IMR-90 (cell line): ENCODE measurements at places on chromosomes 7 and 10. TPM values are rescaled to one million over a fixed set of nuclear protein-coding genes. Genes with fewer than 3 reads are reported as not detected.
A peak's percentile ranks its signal among the peaks of the same experiment; 100 is the strongest.

GRCh38 chr7:88431882-88432281 is 125.2 kb upstream of the STEAP4 start:
- H3K27me3 ChIP-seq, result no peaks in the 10 kb centered on the region
- H3K36me3 ChIP-seq, result no peaks in the 10 kb centered on the region
- DNase-seq, result no peak
- H3K27ac ChIP-seq, result no peak overlapping the region

DNA sequence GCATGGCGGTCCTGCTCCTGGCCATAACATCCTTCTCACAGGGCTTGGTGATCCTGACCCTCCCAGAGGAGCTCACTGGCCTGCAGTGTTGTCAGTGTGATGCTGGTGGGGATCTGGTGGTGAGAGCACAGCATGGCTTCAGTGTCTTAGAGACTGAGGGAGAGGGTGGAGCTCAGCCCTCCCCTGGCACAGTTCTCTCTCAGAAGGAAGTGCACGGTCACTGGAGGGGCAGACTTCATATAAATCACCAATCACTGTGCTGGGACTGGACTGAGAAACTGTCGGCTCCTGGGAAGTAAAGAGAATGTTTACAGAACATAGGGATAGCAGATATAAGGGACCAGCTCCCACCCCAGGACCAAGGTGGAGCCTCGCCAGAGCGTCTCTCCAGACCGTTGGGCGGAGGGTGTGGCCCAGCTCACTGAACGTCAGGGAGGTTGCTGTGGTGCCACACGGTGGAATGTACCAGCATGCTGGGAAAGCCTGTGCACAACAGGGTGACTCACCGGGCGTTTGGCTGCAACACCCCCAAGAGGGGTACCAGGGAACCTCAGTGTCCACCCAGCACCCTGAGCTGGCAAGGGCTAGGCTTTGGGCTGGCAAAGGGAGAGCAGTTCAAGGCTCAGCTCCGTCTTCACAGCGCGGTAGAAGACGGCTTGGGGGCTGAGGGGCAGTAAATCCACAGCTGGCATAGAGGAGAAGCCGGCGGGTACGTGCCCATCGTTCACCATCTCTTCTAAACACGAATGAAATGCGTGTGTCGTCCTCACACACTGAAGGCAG is 8.8 kb upstream of the GET4 start:
- H3K36me3 ChIP-seq, result peaks cover 45% of the 10 kb centered on the region
- H3K4me3 ChIP-seq, result no peak overlapping the region
- peak; percentile 54 for DNase-seq
- H3K27ac ChIP-seq, result peak overlapping the region; percentile 70
- H3K4me1 ChIP-seq, result peaks cover 12% of the 10 kb centered on the region

GRCh38 chr7:31000161-31000693 is 36.5 kb downstream of the GHRHR start:
- H3K27me3 ChIP-seq, result peaks cover 7% of the 10 kb centered on the region
- H3K4me3 ChIP-seq, result no peak overlapping the region
- H3K4me1 ChIP-seq, result no peaks in the 10 kb centered on the region
- H3K36me3 ChIP-seq, result no peaks in the 10 kb centered on the region

DNA sequence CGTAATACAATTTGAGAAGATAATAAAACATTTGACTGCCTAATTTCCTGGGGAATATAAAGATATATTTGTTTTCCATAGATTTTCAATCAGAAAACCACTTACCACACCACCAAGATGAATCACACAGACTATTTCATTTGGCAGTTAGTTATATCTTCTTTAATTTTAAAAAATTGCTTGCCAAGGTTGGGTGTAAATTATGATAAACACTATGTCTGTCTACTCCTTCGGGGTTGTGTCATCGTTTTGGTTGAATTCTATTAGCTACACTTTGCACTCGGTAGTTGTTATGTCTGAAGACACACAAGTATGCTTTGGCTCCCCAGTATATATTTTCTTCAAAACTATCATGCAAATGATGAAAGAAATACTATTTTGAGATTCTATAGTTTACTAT is 594.8 kb upstream of the SEMA3D start:
- H3K36me3 ChIP-seq, result no peaks in the 10 kb centered on the region
- H3K27ac ChIP-seq, result no peak overlapping the region
- DNase-seq, result no peak

GRCh38 chr10:11742779-11743298 is 657 bp downstream of the ECHDC3 start:
- peak overlapping the region; percentile 75 for H3K4me3 ChIP-seq
- H3K4me1 ChIP-seq, result no peaks in the 10 kb centered on the region
- H3K27ac ChIP-seq, result no peak overlapping the region
- DNase-seq, result no peak
- no peaks in the 10 kb centered on the region for H3K36me3 ChIP-seq

GRCh38 chr7:128744366-128744905 is 5.3 kb downstream of the CALU start:
- no peak overlapping the region for H3K4me3 ChIP-seq
- no peak for DNase-seq
- no peaks in the 10 kb centered on the region for H3K27me3 ChIP-seq

GRCh38 chr10:133196221-133196915 is 33.6 kb upstream of the UTF1 start:
- H3K4me1 ChIP-seq, result no peaks in the 10 kb centered on the region
- H3K4me3 ChIP-seq, result no peak overlapping the region
- no peaks in the 10 kb centered on the region for H3K27me3 ChIP-seq
- no peaks in the 10 kb centered on the region for H3K36me3 ChIP-seq

GRCh38 chr10:71705582-71705981 is 14.0 kb downstream of the C10orf105 start:
- H3K27me3 ChIP-seq, result peaks cover 52% of the 10 kb centered on the region
- H3K27ac ChIP-seq, result no peak overlapping the region
- no peaks in the 10 kb centered on the region for H3K4me1 ChIP-seq
- DNase-seq, result no peak
- H3K4me3 ChIP-seq, result no peak overlapping the region

GRCh38 chr7:80614851-80615271 is 23.6 kb upstream of the CD36 start:
- peaks cover 2% of the 10 kb centered on the region for H3K4me1 ChIP-seq
- no peaks in the 10 kb centered on the region for H3K27me3 ChIP-seq
- no peak overlapping the region for H3K4me3 ChIP-seq

GRCh38 chr7:41567731-41568114 is 135.2 kb downstream of the INHBA start:
- peak; percentile 85 for DNase-seq
- H3K27me3 ChIP-seq, result no peaks in the 10 kb centered on the region
- peaks cover 6% of the 10 kb centered on the region; the same call in 1 of the 2 replicates for H3K4me1 ChIP-seq
- no peak overlapping the region for H3K27ac ChIP-seq

DNA sequence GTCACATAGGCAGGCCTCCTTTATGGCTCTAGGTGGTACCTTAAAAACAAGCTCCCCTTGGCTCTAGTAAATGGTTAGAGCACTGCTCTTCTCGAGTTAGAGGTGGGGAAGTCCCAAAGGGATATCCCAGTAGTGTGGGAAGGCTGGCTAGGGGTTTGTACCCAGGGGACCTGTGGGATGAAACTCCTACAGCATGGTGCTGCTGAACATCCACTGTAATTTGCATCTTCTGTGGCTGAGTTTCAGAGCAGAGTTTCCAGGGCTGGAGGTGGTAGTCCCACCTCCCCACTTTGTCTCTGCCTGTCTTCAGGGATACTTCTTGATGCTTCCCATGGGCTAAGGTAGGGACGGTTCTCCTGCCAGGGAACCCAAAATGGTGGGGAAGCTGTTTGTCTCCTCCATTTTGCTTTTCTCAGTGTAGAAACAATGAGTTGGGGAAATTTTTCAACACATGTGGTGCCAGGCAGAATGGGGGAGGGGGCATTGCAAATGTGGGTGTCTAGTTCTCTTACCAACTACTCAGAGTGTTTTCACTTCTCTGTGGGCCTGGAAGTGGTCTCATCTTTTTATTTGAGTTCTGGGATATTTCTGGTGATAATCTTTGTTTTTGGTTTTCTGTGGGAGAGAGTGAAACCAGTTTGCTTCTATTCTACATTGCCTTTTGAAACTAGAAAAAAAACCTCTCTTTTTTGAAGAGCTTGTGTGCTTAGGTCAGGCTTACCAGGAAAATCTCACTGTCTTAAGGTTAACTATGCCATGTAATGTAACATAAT is 36.3 kb downstream of the SCART1 start:
- no peaks in the 10 kb centered on the region for H3K4me1 ChIP-seq
- no peak overlapping the region for H3K4me3 ChIP-seq
- no peaks in the 10 kb centered on the region for H3K36me3 ChIP-seq
- DNase-seq, result no peak
- H3K27me3 ChIP-seq, result no peaks in the 10 kb centered on the region

DNA sequence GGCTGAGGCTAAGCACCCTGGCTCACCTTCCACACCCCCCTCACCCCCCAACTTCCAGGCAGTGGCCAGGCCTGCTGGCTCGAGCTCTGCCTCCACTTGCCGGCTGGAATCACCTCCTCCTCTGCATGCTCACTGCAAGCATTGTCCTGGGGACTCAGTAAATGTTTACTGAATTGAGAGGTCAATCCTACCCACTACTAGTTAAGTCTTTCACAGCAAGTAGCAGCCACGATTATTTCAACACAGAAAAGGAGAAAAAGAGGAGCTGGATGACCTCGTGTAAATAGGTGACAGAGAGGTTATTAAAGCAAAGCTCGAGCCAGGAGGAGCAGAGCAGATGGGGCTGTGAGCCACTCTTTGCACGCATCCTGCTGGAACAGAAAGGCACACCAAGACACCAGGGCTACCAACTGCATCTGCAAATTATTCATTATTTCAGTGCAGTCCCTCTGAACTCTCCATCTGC is 32.1 kb downstream of the HIPK2 start:
- peaks cover 25% of the 10 kb centered on the region for H3K36me3 ChIP-seq
- H3K4me1 ChIP-seq, result peaks cover 37% of the 10 kb centered on the region
- no peak overlapping the region for H3K4me3 ChIP-seq

DNA sequence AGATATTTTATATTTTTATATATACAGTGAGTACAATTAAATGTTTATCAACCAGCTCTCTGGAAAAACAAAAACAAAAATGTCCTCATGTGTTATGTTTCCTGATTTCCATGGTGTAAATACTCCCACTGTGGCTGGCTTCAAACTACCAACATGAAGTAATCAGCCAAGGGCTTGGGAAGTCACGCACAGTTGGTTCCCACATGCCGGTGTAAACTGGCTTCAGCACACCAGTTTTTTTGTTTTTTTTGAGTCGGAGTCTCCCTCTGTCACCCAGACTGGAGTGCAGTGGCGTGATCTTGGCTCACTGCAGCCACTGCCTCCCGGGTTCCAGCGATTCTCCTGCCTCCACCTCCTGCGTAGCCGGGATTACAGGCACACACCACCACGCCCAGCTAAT is 11.8 kb downstream of the OSBPL3 start:
- no peaks in the 10 kb centered on the region for H3K27me3 ChIP-seq
- no peak overlapping the region for H3K4me3 ChIP-seq
- no peak overlapping the region for H3K27ac ChIP-seq
- DNase-seq, result no peak

DNA sequence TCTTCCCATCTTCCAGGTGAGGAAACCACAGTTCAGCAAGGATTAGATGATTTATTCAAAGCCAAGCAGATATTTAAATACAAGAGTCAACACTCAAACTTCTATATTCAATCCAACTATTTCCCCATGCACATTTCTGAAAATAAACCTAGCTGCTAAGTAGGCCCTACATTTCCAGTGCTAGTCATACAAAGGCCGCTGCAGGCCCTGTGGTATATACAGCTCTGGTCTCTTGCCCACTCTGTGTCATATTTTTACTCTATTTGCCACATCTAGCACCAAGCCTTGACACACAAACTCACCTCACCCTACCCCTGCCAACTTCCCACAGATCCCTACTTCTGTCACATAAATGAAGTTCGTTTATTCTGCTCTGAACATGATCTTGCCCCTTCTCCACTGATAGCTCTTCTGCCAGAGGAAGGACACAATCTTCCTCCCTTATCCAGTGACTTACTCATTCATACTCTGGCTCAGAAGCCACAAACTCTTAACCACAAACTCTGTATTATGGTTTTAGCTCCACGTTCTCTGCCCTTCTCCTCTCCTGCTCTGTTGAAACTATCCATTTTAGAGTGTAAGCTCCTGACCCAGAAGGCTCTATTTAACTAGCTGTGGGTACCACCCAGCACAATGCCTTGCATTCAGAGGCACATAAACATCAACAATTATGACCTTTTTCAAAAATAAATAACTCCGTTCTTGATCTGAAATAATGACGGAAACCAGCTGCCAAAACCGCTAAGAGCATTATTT is 180.7 kb downstream of the CPEB3 start:
- H3K4me1 ChIP-seq, result peaks cover 5% of the 10 kb centered on the region
- no peaks in the 10 kb centered on the region for H3K27me3 ChIP-seq
- no peak overlapping the region for H3K27ac ChIP-seq
- no peaks in the 10 kb centered on the region for H3K36me3 ChIP-seq

DNA sequence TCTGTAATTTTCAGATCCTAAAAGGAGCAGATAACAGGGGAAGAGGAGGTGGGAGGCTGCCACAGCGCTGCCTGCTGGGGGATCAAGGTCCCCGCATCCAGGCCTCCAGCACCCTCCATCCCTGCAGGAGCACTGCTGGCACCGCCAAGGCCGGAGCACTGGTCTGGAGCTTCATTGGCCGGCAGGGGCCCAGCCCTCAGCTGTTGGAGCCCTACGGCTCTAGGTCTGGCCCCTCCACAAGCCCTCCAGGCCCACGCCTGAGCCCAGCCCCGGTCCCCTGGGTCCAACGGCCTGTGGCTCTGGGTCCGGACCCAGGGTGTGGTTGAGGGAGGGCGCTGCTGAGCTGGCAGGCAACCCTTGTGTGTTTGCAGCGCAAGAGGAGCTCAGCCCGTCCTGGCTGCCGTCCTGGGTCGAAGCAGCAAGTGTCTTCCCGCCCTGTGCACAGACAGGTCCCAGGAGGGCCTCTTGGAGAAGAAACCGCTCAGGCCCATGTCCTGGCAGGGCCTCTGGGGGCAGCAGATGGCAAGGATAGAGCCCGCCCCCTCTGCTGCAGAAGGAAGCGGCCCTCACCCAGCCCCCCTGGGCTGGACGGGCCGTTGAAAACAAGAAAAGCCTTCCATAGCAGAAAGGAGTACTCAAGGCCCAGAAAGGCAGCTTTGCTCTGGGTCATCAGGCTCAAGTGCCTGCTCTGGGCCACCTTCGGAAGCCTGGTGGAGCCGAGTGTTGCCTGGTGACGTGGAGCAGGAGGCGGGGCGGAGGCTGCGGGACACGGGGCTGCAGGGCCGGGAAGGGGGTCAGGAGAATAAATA is 54.3 kb upstream of the TNRC18 start:
- no peak overlapping the region for H3K27ac ChIP-seq
- no peaks in the 10 kb centered on the region; the same call in 1 of the 2 replicates for H3K4me1 ChIP-seq
- no peak for DNase-seq
- H3K27me3 ChIP-seq, result no peaks in the 10 kb centered on the region
- H3K4me3 ChIP-seq, result no peak overlapping the region

- no peak for DNase-seq
- no peak overlapping the region for H3K4me3 ChIP-seq
- peaks cover 9% of the 10 kb centered on the region for H3K36me3 ChIP-seq
- H3K27me3 ChIP-seq, result no peaks in the 10 kb centered on the region
Measured at GRCh38 chr10:87523731-87524130, 19.0 kb downstream of the MINPP1 start.

GRCh38 chr7:137592232-137592896 is 248.8 kb upstream of the PTN start:
- peak; percentile 84 for DNase-seq
- H3K27me3 ChIP-seq, result no peaks in the 10 kb centered on the region
- peaks cover 17% of the 10 kb centered on the region for H3K4me1 ChIP-seq
- no peaks in the 10 kb centered on the region for H3K36me3 ChIP-seq

GRCh38 chr10:94223702-94224370 is 138.9 kb downstream of the NOC3L start:
- H3K4me3 ChIP-seq, result no peak overlapping the region
- H3K27me3 ChIP-seq, result no peaks in the 10 kb centered on the region
- H3K4me1 ChIP-seq, result peaks cover 2% of the 10 kb centered on the region

The GJD4 gene
- total RNA-seq, result not detected in 2 replicates

The CLEC2L gene
- not detected in 2 replicates for total RNA-seq

The TBXAS1 gene
- 5.3 and 5.9 TPM in 2 replicates for total RNA-seq

The OIT3 gene
- total RNA-seq, result not detected in 2 replicates

The GPR37 gene
- 9.2 and 9.3 TPM in 2 replicates for total RNA-seq

The PIP gene
- not detected in 2 replicates for total RNA-seq

The EPO gene
- not detected in 2 replicates for total RNA-seq

The MYO1G gene
- total RNA-seq, result under 0.01 TPM in 2 replicates
